ENCODE measurements at places on chromosomes 11 and 22.
A peak's percentile ranks its signal among the peaks of the same experiment; 100 is the strongest.

GRCh38 chr11:23797624-23798419, 699.0 kb upstream of the LUZP2 start:
- DNase-seq, result no peak

DNA sequence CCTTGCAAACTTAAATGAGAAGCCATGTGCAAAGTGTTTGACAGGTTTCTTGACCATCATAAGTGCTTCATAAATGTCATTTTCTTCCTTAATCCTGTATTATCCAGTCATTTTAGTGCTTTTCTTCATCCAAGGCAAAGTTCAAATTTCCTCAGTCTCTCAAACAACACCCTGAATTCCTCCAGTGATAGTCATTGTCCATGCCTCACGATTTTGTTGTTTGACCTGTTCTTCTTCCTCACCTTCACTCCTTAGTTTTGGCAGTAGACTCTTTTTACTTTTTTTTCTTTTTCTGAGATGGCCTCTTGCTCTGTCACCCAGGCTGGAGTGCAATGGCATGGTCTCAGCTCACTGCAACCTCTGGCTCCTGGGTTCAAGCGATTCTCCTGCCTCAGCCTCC, 1257.3 kb downstream of the FAM181B start:
- DNase-seq, result no peak

DNA sequence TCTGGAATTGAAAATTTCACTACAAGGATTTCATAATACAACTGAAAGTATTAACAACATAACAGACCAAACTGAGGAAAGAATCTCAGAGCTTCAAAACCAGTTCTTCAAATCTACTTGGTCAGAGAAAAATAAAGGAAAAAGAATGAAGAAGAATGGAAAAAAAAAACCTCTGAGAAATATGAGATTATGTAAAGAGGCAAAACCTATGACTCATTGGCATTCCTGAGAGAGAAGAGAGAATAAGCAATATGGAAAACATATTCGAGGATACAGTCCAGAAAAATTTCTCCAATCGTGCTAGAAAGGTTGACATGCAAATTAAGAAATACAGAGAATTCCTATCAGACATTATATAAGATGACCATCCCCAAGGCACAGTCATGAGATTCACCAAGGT, 23.4 kb upstream of the GPR83 start:
- DNase-seq, result no peak

DNA sequence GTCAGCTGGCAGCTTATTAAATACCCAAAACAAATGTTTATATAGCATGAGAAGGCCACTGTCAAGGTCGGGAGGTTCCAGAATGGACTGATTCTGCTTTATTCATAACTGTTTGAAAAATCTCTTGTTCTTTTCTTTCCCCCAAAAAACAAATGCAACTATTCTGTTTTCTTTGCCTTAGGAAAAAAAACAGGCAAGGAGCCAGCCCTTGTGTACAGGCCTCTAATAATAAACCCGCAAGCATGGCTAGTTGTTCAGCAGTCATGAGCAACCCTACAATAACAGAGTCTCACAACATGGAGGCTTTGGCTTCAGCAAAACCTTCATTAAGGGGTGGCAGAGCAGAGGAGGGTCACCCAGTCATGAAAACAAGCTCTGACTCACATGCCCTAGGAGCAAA, 191.7 kb downstream of the KIRREL3 start:
- peak; percentile 23 for DNase-seq

GRCh38 chr11:6813656-6814055, 14.2 kb upstream of the OR6A2 start:
- no peak for DNase-seq

GRCh38 chr11:92890846-92891245, 78.6 kb upstream of the MTNR1B start:
- DNase-seq, result no peak

DNA sequence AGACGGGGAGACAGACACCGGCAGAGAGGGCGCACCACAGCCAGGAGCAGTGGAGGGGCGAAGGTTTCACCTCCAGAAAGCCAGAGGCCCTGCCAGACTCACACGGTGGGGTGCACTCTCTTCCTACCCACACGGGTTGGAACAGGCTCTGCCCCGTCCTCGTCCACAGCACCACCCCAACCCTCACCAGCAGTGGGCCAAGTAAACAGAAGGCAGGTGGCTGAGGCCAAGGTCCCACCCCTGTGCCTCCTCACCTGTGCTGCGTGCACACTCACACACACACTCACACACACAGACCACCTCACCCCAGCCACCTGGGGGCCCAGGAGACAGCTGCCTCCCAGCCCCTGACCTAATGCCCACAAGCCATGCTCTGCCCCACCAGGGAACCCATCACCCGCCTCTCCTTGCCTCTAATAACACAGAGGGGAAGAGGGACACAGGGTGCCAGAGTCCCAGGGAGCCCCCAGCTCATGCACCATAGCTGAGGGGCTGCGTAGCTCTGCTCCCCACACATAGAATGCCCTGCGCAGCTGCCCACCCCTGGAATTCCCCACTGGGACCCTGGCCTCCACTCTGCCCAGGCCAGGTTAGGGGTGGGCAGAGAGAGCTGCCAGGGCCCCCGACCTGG, 3.1 kb downstream of the CYB5R3 start:
- no peak for DNase-seq
